CD4-positive, alpha-beta T cell treated with Interleukin-6 at 100 ng/mL for 8 hours (primary cell): ENCODE measurements at places on chromosomes 3 and 15.

- DNase-seq = no peak
Measured at GRCh38 chr15:62469478-62469873, 304.4 kb upstream of the C2CD4B start.

DNA sequence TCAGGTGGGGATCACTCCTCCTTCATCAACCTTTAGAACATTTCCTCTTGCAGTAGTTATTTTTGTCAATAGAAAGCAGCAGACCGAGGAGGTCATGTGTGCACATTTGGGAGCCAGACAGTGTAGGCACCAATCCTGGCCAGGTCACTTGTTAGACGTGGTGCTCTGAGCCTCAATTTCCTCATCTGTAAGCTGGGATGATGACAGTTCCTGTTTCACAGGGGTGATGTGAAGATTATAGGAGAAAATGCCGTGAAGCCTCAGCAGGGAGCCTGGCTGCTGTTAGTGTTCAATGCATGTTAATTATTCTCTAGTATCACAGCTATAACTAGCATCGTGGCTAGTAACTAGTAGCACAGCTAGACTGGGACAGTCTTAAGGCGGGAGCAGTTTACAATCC is 64.7 kb downstream of the ATP2B2 start:
- DNase-seq = no peak

DNA sequence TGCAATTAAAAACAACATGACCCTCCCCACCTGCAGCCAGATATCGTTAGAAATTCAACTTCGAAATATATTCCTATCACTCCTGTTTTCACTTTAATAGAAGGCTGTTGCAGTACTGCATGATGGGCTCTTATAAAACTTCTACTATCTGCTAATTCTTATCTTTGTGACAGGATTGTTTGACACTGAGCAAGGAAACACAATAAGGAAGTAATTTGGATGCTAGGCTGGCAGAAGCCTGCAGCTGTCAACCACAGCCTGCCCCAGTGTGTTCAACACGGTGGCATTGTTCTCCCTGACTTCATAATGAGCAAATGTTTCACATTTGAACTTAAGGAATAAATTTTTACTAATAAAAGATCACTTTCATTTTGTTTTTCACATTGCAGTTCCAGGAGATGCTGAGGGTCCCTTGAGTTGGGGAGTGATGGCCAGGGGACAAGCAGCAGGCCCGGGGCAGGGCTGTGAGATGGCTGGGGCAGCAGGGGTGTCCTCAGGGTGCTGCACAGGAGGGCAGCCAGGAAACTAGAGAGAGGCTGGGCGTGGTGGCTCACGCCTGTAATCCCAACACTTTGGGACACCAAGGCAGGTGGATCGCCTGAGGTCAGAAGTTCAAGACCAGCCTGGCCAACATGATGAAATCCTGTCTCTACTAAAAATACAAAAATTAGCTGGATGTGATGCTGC is 64.8 kb upstream of the SEC61A1 start:
- no peak for DNase-seq

DNA sequence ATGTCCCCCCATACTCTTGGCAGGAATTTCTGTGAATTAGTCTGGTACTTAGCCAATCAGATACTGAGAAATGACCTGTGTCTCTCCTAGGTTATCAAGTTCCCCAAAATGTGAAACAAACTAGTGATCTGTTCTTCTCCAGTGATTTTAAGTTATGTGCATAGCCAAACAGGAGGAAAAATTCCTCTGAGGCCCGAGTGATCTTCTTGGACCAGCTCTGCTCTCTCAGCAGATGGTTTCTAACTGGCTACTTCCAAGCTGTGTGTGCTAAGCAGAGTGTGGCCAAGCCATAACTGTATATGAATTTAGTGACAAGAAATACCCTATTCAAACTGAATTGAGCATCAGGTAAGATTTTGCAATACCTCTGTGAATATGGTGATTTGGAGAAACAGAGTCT is 89.5 kb downstream of the GREM1 start:
- DNase-seq = no peak
